ENCODE measurements at places on chromosomes 5 and 9.

DNA sequence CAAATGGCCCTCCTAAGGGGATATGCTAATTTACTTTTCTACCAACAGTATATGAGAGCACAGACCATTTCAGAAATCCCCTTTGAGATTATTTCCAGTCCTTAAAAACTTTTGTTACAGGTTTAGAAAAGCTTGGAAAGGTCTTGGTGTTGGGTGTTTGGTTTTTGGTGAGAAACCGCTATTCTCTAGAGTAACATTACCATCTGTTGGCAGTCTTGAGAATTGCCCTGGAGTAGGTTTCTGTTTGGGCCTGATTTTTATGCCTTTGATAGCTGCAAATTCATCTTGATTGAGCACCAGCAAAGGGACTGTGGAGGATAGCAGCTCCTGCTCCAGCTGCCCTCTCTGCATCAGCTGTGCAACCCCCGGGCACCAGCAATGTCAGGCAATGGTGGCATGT is 8.0 kb downstream of the NUDT2 start:
- no peak for DNase-seq

- no peak for DNase-seq
Measured at GRCh38 chr9:82122731-82123130, 134.2 kb downstream of the SPATA31D1 start.

DNA sequence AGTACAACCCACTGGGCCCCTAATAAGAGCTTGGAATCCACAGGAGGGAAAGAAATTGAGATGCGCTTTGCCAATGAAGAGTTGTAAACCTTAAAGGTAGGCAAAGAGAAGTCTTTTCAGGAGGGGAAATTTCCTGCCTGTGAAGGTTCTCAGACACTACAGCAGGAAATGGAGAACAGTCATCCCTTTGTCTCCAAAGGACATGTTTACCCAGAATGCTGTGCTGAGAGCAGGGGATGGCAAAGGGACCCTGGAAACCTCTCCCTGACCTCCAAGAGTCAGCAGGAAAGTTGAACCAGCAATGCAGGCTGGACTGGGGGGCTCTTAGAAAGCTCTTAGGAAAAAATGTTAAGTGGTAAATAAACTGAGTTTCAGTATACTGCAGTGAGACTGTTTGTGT is 103.2 kb downstream of the AK8 start:
- DNase-seq: no peak

DNA sequence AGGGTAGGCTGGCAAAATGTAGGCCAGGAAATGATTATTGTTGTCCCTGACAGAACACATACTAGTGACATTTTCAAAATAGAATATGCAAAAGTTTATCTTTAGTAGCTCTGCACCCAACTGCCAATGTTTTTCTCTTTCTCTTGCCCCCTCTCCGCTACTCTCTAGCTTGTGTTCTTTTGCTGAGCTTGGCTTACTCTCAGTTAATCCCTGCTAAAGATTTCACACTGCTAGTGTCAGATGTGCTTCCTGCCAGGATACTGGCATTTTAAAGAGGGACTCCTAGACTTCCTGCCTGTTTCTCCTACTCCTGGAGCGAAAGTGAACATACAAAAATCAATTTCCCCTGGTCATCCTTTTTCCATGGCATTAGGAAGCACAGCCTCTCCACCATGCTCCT is 260.5 kb downstream of the ARRDC3 start:
- DNase-seq: no peak

- DNase-seq: no peak
Measured at GRCh38 chr5:65061250-65061973, 292.7 kb downstream of the CWC27 start.

DNA sequence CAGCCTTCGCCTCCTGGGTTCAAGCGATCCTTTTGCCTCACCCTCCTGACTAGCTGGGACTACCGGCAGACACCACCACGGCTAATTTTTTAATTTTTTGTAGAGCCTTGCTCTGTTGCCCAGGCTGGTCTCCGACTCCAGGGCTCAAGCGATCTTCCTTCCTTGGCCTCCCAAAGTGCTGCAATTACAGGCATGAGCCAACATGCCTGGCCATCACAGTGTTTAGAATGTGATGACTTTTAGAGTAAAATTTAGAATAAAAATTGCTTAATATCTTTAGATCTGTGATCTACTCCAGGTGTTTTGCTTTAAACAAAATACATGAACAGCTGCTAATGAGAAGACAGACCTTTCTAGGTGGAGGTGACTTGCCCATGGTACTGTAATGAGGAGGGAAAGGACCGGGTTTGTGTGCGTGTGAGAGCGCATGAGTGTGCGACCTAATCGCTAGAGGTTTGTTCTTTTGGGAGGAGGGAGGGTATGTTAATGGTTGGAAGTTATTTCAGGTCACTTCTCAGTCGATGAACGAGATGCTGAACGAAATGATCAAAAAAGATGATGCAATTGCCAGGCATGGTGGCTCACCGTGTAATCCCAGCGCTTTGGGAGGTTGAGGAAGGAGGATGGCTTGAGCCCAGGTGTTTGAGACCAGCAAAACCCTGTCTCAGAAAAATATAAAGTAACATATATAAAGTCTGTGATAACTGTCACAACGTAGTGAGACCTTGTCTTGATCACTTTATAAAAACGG is 2.0 kb downstream of the CNOT6 start:
- DNase-seq: no peak

DNA sequence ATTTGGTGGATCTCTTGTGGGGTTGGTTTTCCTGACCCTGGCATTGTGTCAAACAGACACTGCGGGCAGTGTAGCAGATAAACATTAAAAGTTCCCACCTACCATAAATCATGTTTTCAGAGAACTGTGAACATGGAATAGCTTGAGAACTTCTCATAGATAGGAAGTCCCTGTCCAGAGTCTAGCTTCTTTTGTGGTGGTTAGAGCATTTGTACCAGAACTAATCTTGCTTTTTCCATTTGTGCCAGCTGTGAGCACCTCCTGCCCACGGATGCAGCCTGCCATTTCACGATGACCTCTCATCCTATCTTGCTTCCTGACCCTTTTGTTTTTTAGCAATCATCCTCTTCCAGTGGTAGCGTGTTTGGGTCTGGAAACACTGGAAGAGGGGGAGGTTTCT is 61.4 kb downstream of the FAM78A start:
- DNase-seq: no peak

DNA sequence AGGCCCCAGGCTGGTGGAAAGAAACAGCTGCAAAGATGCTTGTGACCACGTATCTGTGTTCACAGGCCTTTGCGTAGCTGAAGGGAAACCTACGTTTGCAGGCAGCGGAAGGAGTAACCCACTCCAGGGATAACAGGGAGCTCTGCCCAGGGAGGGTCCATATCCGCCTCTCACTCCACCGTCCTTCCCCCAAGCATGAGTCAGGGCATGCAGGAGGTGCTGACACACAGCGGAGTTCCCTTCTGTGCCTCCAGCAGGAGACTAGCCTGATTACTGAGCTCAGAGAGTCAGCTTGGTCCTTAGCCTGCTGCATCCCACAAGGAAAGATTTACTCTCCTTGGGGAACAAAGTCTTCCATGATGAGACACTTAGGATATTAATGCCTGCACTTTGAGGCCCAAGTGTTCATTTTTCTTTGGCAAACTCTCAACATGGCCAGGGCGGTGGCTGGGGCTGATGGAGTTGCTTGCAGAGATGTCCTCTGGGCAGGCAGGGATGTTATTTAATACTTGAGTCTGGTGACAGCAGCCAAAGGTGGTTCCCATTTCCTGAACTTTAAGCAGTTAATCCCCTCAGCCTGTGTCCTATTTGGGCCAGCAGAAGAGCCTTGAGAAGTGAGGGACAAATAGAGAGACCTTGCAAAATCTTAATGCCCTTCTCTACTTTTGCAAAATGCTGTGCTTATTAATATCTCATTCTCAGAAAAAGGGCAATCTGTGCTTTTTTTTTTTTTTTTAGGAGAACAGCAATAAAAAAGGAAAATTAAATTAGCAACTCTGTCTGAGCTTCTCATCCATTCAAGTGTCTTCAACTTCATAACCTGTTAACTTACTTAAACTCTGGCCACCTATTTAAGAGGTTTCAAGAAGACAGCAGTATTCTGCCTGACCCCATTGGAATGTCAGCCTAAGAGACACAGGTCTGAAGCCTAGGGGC is 222.1 kb downstream of the HSPA4 start:
- DNase-seq: no peak

DNA sequence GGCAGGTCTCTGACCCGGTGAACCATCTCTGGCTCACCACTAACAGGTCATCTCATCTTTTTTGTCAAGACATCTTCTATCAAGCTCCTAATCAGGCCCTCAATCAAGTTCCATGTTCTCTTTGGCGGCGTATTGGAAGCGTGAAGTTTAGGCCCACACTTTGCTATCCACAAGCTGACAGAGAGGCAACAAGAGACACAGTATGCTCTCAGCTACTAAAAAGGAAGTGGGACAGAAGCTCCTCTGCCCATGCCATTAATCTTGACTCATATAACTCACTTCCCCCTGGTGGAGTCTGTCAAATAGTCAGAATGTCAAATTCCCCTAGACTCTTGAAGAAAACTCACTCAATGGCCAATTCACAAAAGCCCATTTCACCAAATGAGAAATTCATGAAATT is 77.6 kb upstream of the TMC1 start:
- no peak for DNase-seq

GRCh38 chr5:120473332-120473731 is 9.2 kb downstream of the PRR16 start:
- no peak for DNase-seq

- DNase-seq: no peak
Measured at GRCh38 chr5:27963050-27963783, 924.8 kb upstream of the CDH9 start.

- no peak for DNase-seq
Measured at GRCh38 chr5:65482736-65483545, 1.2 kb upstream of the ADAMTS6 start.

GRCh38 chr9:124882231-124882630 is 20.3 kb downstream of the ARPC5L start:
- no peak for DNase-seq

- no peak for DNase-seq
Measured at GRCh38 chr9:137648396-137648795, 29.6 kb downstream of the EHMT1 start.

DNA sequence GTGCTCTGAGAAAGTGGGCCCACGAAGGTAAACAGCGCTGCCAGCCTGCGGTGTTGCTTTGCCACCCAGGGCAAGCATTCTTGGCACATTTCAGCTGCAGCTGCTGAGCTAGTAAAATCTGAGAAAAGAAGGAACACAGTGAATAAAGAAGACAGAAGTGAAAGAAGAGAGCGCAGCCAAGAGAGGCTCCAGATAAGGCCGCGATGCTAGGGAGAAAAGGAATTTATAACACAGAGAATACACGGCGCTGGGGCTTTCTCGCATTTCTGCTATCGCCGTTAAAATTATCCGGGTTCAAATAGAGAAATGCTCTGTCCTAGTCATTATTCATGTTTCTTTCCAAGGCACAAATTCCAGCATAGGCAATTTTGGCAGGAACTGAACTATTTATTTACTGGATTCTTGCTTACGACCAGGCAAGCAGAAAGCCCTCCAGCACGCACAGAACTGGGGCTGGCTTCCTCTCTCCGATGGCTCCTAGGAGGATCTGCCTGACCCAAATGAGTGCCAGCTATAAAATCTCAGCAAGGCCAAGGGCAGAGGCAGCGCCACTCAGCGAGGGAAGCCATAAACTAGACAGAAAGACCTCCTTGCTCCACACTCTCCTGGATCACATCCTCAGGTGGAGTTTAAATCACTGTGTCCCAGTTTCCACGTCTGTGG is 111.2 kb downstream of the ATPSCKMT start:
- DNase-seq: no peak

- DNase-seq: no peak
Measured at GRCh38 chr5:76735762-76736545, 20.0 kb downstream of the F2R start.

- no peak for DNase-seq
Measured at GRCh38 chr5:124795829-124796228, 49.4 kb upstream of the ZNF608 start.

DNA sequence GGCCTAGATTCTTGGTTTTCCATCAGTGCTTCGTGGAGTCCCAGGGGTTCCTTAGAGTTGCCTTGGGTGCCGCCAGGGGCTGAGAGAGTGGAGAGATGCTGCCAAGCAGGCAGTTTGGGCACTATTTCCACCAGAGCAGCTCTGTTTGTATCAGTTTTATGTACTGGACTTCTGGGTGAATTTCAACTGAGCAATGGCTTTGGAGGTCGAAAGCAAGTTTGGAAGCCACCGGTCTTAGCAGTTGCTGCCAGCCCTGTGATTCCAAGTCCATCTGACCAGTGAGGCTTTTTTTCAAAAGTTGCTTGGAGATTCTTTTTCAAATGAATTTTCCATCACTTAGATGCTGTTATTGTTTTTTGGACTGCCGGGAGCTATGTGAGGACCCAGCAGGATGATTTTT is 68.5 kb downstream of the ANGPTL2 start:
- DNase-seq: no peak

DNA sequence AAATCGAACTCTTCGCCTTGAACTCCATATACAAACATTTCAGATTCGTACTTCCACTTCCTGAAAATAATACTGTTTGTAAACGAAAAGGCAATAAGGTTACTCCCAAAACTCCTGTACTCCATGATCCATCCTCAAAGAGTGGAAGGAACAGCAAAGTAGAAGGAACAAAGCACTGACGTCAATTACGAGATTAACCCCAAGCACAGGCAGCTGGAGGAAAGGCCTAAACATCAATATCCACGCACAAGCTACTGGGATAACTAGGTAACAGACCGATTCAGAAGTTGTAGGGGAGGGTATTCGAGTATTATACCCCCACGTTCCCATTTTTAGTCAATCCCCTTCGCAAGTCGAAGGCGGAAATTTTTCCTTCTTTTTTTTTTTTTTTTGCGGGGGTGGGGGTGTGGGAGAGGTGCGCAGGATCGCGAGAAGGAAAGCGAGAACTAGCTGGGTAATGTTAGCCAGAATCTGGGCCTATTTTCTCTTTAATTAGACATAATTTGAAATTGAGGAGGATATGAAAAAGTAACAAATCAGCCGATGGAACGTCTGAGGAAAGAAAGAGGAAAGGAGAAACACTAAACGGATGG is 909 bp downstream of the AFF4 start:
- DNase-seq: no peak

- DNase-seq: no peak
Measured at GRCh38 chr5:67813877-67814539, 401.5 kb upstream of the PIK3R1 start.

DNA sequence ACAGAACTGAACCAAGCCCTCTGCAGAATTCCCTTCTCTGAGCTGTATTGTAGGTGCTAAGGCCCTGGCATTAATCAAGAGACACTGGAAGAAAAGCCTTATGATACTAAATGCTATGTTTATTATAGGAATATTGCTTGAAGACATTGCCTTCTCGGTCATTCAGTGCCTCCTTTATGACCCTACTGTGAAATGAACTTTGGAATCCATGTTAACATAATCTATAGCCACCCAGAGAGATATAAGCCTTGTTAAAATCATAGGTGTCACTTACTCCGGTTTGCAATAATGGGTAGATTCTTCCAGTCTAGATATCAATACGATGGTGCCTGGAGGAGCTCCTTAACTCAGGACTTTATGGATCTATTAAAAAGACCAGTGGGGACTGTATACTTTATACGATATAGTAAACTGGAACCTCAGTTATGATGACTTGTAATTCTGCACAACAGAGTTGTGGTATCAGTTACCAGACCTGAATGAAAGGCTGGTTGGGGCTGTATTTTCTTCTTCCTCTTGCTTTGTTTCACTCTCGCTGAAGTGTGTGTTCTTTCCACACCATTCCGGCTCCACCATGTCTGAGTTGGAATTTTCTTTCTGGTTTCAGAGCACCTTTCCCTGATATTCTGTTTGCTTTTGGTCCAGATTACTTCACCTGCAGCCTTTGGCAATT is 154.5 kb downstream of the DROSHA start:
- no peak for DNase-seq

GRCh38 chr9:14987858-14988257 is 77.6 kb upstream of the FREM1 start:
- DNase-seq: no peak
